ENCODE measurements at places on chromosomes 6 and 20. TPM values are rescaled to one million over a fixed set of nuclear protein-coding genes. Genes with fewer than 3 reads are reported as not detected.

Gene ALDH8A1
- 0.51 TPM for total RNA-seq

Gene CCN2
- total RNA-seq: 52.8 TPM

Gene QRSL1
- total RNA-seq: 8.6 TPM

Gene MCCD1
- total RNA-seq: not detected

Gene BFSP1
- total RNA-seq: 1.2 TPM

Gene SLPI
- total RNA-seq: 24.7 TPM

Gene IMPG1
- total RNA-seq: not detected

GRCh38 chr6:166411271-166411670, 28.5 kb upstream of the MPC1 start:
- no peaks in the 10 kb centered on the region for H3K27me3 ChIP-seq
- H3K36me3 ChIP-seq: no peaks in the 10 kb centered on the region
- no peak overlapping the region for H3K27ac ChIP-seq
- H3K4me3 ChIP-seq: no peak overlapping the region

DNA sequence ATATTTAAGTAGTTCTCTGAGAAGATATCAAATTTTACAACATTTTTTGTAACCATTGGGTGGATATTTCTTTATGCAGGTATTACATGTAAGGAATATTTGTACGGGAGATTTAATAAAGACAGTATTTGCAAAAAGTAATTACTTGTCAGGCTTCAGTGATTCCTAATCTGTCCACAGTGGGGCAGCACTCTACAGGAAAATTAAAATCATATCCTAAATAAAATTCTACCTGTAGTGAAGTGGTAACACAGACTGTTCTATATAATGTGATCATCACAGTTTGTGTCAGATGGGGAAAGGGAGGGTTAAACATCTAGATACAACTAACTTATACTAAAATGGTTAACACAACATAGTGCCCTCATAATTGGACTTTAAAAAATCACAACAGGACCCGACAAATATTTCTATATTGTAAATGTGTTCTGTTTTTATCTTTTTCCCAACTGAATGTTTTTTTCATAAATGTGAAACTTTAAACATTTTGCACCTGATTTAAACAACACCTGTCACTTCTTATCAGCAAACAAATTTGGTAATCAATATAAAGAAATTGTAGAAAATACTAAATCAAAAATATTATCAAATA, 145.6 kb upstream of the MANEA start:
- no peak overlapping the region for H3K4me3 ChIP-seq
- H3K27me3 ChIP-seq: no peaks in the 10 kb centered on the region
- peak; percentile 25 for DNase-seq
- H3K4me1 ChIP-seq: no peaks in the 10 kb centered on the region
- H3K27ac ChIP-seq: no peak overlapping the region

- no peak overlapping the region for H3K27ac ChIP-seq
- H3K27me3 ChIP-seq: no peaks in the 10 kb centered on the region
- no peak for DNase-seq
- no peak overlapping the region for H3K4me3 ChIP-seq
Observed at GRCh38 chr6:120965814-120966213, 368.5 kb downstream of the TBC1D32 start.

DNA sequence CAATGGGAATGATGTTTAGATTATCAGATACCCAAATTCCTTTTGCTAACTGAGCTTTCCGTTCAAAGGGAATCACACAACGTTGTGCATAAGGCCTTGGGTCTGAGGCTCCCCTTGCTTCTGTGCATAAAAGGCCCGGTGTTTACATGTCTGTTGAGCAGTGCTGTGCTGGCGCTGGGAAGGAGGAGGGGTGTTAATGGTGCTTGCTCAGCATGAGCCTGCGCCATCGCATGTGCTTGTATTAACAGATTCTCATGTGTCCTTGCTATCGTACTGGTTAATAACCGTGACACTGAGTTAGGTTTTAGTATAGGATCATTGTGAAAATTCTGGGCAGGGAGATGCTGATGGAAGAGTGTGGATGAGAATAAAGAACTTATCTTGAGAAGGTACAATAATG, 62.3 kb upstream of the TRAF3IP2 start:
- no peak overlapping the region for H3K27ac ChIP-seq
- H3K36me3 ChIP-seq: no peaks in the 10 kb centered on the region
- H3K4me1 ChIP-seq: peaks cover 10% of the 10 kb centered on the region
- H3K4me3 ChIP-seq: no peak overlapping the region
- no peaks in the 10 kb centered on the region for H3K27me3 ChIP-seq

GRCh38 chr20:4710106-4710475, 11.6 kb upstream of the PRND start:
- H3K27me3 ChIP-seq: no peaks in the 10 kb centered on the region
- no peak overlapping the region for H3K4me3 ChIP-seq
- no peak overlapping the region for H3K27ac ChIP-seq
- no peaks in the 10 kb centered on the region for H3K4me1 ChIP-seq

DNA sequence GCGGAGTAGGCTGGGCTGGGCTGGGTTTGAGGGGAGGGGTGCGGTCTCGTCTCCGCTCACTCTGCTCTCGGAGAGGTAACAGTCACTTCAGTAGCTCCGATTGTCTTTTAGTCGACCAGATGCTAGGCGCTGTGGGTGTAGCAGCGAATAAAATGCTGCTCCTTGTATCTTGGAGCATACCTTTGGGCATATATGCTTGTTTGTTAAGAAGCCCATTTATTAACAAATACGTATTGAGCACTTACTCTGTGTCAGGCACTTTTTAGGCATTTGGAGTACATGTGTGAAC, 545 bp downstream of the ACTR5 start:
- no peak for DNase-seq
- H3K27ac ChIP-seq: peak overlapping the region; percentile 38
- H3K36me3 ChIP-seq: no peaks in the 10 kb centered on the region
- peak overlapping the region; percentile 90 for H3K4me3 ChIP-seq

GRCh38 chr6:91075244-91075976, 488.5 kb upstream of the MAP3K7 start:
- no peak overlapping the region for H3K27ac ChIP-seq
- no peak overlapping the region for H3K4me3 ChIP-seq
- DNase-seq: no peak
- H3K36me3 ChIP-seq: no peaks in the 10 kb centered on the region
- no peaks in the 10 kb centered on the region for H3K4me1 ChIP-seq
- no peaks in the 10 kb centered on the region for H3K27me3 ChIP-seq

DNA sequence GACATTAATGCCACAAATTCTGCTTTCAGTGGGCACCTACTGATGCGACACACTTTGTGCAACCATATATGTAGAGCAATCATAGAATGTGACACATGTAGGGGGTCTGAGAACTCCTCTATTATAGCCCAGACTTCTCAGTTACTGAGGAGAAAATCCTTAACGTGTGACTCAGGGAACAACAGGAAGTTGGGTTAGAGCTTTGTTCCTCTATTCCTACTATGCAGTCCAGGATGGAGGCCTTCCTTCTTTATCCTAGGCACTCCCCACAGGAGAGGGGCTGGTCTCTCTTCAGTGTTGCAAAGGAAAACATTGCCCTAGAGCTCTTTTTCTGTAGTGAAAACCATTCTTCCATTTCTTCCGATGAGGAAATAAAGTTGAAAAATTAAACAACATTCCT, 39.6 kb upstream of the RCAN2 start:
- no peak for DNase-seq
- H3K4me3 ChIP-seq: no peak overlapping the region
- peaks cover 2% of the 10 kb centered on the region for H3K4me1 ChIP-seq
- no peaks in the 10 kb centered on the region for H3K27me3 ChIP-seq

- H3K27ac ChIP-seq: no peak overlapping the region
- no peak for DNase-seq
- H3K4me1 ChIP-seq: peaks cover 2% of the 10 kb centered on the region
- H3K4me3 ChIP-seq: no peak overlapping the region
- H3K27me3 ChIP-seq: no peaks in the 10 kb centered on the region
Observed at GRCh38 chr6:42010185-42010891, 40.0 kb upstream of the TAF8 start.

GRCh38 chr20:46545077-46545826, 5.2 kb downstream of the OCSTAMP start:
- no peak overlapping the region for H3K27ac ChIP-seq
- no peaks in the 10 kb centered on the region for H3K27me3 ChIP-seq
- no peak overlapping the region for H3K4me3 ChIP-seq
- H3K4me1 ChIP-seq: no peaks in the 10 kb centered on the region

DNA sequence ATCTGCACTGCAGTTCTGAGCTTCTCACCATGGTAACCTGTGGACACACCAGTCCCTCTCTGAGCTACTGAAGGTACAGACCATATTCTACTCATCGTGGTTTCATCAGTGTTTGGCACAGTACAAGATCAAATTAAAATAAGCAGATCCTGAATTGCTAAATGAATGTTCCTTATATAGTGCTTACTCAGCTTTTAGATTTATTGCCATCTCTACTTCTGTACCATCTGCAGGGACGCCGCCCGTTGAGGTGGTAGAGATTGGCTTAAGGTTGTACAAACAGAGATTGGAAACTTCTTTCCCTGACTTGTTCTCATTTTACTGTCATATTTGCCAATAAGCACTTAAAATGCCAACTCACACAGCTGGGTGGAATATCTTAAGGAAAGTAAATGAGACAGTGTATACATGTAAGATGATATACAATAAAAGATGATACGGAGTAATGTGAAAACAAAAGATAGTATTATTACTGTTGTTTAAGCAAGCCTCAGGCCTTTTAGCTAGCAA, 223.4 kb upstream of the FOXQ1 start:
- no peaks in the 10 kb centered on the region for H3K36me3 ChIP-seq
- no peaks in the 10 kb centered on the region for H3K4me1 ChIP-seq
- DNase-seq: no peak
- H3K4me3 ChIP-seq: no peak overlapping the region

- no peaks in the 10 kb centered on the region for H3K36me3 ChIP-seq
- no peak overlapping the region for H3K4me3 ChIP-seq
- H3K27me3 ChIP-seq: no peaks in the 10 kb centered on the region
Observed at GRCh38 chr20:34530342-34530741, 14.1 kb downstream of the DYNLRB1 start.

DNA sequence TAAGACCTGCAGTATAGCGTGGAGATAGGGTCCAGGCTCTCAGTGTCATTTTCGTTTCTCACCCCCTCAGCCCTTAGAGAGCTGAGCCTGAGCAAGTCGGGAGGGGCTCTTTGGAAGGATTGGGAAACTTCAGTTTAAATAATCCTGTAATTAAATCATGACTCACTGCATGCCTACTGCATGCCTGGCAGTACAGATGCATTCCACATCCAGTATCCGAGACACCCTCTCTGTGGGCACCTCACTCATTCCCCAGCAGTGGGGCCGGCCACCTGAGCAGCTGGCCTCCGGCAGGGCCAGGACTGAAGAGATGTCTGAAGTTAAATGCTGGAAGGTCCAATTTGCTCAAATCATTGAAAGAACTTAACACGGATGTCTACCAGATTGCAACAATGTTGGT, 316.6 kb downstream of the THBS2 start:
- H3K36me3 ChIP-seq: no peaks in the 10 kb centered on the region
- H3K4me3 ChIP-seq: no peak overlapping the region
- no peak for DNase-seq
- H3K27ac ChIP-seq: peak overlapping the region; percentile 46
- H3K4me1 ChIP-seq: peaks cover 25% of the 10 kb centered on the region

DNA sequence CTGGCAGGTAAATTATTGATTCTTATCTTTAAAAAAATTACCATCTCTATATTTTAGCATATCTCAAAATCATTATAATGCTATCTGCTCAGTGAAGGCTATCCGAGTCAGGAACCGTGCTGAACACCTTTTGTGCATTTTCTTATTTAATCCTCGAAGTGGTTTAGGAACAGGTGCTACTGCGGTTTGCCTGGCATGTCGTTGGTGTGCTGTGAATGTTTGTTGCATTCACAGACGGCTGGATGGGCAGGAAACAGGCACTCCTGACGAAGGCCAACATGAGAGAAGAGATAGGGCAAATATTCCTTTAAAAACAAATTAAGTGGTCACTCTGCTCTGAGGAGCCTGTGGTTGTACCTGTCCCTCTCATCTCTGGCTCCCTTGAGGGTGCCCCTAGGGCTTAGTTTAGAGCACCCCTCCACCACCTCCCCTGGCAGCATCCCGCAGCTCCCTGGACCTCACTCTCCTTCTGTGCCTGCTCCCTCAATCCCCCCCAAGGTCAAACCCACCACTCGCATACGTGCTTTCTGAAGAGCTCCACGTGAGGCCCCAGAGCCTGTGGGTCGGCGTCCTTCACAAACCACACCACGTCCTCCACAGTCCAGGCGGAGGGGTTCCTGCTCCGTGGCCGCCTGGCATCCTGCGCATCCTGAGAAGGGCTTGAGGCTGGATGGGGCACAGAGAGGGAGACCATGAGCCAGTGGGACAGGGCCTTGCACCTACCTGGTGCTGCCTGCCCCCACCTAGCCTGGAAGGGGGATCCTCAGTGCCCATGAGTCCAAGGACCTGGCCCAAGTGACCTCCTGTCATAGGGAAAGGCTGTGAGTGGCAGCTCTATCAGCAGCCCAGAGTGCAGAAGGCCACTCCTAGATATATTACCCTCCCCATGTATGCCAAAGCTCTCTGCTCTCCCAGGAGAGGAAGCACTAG, 116.5 kb downstream of the SCML4 start:
- no peak overlapping the region for H3K27ac ChIP-seq
- no peaks in the 10 kb centered on the region for H3K4me1 ChIP-seq
- no peak overlapping the region for H3K4me3 ChIP-seq
- H3K27me3 ChIP-seq: no peaks in the 10 kb centered on the region
- no peak for DNase-seq

GRCh38 chr6:86529635-86530034, 407.7 kb upstream of the HTR1E start:
- no peaks in the 10 kb centered on the region for H3K4me1 ChIP-seq
- H3K27ac ChIP-seq: no peak overlapping the region
- H3K4me3 ChIP-seq: no peak overlapping the region
- DNase-seq: no peak

DNA sequence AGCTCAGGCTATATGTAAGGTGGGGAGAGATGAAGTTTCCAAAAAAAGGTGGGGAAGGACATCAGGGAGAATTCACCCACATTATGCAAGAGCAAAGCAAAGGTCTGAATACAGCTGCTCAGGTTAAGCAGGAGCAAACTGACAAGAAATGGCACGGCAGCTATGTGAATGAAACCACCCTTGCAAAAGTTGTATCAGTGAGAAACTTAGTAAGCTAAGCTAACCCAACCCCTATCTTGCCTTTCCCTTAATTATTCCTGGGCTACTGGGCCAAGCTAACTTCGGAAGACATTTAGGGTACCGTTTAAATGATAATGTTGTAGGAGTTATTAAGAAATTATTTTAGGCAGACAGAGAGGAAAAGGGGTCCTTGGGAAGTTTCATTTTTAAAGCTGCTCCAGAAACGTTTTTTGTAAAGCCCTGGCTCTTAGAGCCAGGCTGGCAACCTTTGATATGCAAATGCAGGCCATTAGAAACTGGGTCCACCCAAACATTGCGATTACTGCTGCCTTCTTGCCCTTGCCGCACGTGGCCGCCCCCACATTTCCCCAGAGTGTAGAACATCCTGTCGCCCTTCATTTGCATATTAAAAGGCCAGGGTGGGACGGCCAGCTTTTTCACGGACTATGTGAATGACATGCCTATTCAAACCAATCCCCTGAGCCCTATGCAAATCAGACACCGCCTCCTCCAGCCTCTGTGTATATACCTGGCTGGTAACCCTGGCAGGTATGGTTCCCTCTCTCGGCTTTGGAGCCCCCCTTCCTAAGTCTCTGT, 60.5 kb upstream of the SAMD5 start:
- no peak for DNase-seq
- H3K36me3 ChIP-seq: no peaks in the 10 kb centered on the region
- no peak overlapping the region for H3K27ac ChIP-seq
- no peak overlapping the region for H3K4me3 ChIP-seq
- H3K4me1 ChIP-seq: no peaks in the 10 kb centered on the region

- no peaks in the 10 kb centered on the region for H3K36me3 ChIP-seq
- no peak for DNase-seq
- peaks cover 8% of the 10 kb centered on the region for H3K4me1 ChIP-seq
- no peaks in the 10 kb centered on the region for H3K27me3 ChIP-seq
- H3K4me3 ChIP-seq: no peak overlapping the region
Observed at GRCh38 chr6:43011207-43011606, 2.5 kb downstream of the MEA1 start.

All from ovary (tissue), 10 donors.